Heart right ventricle (tissue), 16 donors: ENCODE measurements at places on chromosomes 12 and 14. TPM values are rescaled to one million over a fixed set of nuclear protein-coding genes. Genes with fewer than 3 reads are reported as not detected.

IFNG gene
- polyA plus RNA-seq = not detected

COCH gene
- polyA plus RNA-seq = 0.88 TPM

EXOC3L4 gene
- 0.51 TPM for polyA plus RNA-seq

SLC17A8 gene
- not detected for polyA plus RNA-seq

NANOG gene
- not detected for polyA plus RNA-seq

OTOGL gene
- polyA plus RNA-seq = 0.15 TPM

SLC2A14 gene
- not detected for polyA plus RNA-seq

TPH2 gene
- polyA plus RNA-seq = not detected

ENDOU gene
- 0.26 TPM for polyA plus RNA-seq

FAM181A gene
- polyA plus RNA-seq = not detected
